ENCODE measurements at places on chromosomes 3 and 15.

DNA sequence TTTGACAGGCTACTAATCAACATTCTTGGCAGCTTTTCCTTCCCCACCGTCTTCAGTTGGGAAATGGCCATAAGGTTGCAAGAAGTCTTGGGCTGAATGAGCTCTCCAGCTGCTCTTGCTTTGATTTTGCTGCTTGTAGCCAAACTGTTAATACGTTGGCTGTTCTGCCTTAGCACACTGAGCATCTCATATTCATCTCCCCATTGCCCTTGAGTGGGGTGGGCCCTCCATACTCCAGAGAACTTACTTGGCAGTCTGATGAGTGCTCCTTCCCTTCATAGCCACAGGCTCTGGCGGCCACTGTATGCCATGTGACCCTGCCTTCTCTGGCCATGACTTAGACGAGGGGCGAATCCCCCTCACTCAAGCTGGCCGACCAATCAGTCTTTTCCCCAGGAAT, 25.8 kb upstream of the PAQR5 start:
- DNase-seq = no peak

DNA sequence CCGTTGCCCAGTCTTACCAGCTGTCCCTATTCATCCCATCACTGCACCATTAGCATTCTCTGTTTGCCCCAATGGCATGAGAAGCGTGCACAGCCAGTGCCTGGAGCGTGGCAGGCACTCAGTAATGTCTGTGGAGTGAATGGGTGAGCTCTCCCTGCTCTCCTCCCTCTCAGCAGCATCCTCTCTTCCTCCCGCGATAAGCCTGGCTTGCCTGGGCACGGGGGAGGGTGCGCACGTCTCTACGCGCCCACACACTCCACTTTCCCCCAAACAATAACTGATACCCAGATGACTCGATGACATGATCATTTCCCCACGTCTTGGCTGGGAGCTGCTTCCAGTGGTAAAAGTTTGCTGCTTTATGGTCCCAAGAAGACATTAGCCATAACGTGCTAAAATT, 81.8 kb upstream of the LINGO1 start:
- DNase-seq = no peak

DNA sequence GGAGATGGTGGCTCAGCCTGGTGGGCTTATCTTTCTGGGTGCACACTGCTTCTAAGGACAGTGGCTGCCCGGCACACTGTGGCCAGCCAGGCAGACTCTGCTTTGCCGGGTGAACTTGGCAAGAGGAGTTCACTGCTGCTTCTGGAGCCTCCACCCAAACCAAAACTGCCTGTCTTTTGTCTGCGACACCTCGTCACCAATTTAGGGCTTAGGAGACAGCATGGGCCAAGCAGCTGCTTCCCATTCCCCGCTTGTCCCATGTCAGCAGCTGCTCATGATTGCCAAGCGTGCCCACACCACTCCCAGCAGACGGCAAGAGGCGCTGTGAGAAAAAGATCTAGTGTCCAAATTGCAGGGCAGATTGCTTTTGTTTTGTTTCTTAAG, 57.3 kb downstream of the LSM3 start:
- DNase-seq = no peak

- no peak for DNase-seq
These were observed 438.2 kb upstream of the PROK2 start for GRCh38 chr3:72223116-72223515.

DNA sequence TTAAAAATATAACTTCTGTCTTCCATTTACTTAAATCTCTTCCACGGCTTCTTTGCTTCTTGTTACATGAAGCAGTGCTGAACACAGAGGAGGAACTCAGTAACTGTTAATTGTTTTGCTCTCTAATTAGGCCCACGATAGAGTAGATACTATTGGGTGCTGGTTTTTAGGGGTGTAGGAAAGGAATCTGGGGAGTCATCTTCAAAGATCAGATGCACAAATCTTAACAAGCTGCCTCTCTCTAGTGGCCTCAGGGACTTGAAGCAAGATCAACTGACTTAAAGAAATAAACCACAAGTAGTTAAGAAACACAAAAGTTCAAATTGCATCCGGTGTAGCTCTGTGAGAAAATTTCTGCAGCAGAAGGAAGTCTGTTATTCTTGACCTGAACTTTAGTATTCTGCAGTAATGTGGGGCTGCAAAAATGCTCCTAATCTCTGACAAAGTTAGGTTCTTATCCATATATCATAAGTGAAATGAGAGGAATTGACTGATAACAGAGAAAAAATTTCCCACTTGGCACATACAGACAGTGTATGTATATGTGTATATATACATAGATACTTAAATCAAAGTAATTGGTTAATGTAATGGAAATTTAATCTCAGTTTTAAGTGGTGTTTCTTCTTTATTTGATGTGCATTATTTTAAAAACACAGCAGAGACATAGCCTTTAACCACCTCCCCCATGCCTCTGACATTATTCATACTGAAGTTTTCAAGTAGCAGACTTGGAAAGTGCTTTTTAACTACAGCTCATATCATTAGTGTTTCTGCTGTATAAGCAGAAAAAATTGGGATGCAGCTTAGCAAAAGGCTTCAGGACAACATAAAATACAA, 51.8 kb downstream of the CHST2 start:
- no peak for DNase-seq

GRCh38 chr15:77620960-77621647, 11.6 kb downstream of the LINGO1 start:
- no peak for DNase-seq

- no peak for DNase-seq
These were observed 13.0 kb upstream of the CTXND1 start for GRCh38 chr15:80265021-80265420.

DNA sequence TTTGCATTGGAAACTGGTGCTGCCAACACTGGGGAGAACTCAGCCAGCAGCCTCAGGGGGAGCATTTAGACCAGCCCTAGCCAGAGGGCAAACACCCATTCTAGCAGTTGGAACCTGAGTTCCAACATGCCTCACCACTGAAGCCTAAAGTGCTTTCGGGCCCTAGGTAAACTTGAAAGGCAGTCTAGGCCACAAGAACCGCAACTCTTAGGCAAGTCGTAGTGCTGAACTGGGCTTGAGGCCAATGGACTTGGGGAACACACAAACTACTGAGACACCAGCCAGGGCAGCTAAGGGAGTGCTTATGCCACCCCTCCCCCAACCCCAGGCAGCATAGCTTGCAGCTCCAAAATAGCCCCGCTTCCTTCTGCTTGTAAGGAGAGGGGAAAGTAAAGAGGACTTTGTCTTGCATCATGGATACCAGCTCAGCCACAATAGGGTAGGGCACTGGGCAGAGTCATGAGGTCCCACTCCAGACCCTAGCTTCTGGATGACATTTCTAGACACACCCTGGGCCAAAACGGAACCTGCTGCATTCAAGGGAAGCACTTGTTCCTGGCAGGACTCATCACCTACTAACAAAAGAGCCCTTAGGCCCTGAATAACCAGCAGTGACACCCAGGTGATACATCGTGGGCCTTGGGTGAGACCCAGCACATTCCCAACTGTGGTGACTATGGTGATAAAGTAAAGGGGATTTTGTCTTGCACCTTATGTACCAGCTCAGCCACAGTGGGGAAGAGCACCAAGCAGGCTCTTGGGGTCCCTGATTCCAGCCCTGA, 37.3 kb upstream of the TEX9 start:
- no peak for DNase-seq

- no peak for DNase-seq
These were observed 13.5 kb downstream of the TIGIT start for GRCh38 chr3:114307222-114307830.

DNA sequence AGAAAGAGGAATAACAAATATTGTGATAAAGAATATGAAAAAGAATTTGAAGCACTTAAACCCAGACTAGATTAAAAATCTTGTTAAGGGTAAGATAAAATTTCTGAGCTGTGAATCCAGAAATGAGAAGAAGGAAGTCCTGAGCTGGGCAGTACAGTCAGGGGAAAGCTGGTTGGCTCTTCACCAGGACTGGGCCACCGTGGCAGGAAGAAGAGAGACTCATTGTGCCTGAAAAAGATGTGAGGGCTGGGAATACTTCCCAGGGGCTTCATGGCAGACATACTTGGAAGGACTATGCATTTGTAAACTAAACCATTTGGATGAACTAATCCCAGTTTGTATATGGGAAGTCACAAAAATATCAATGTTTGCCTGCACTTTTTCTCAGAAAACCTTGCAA, 28.5 kb upstream of the MYO5C start:
- DNase-seq = no peak

GRCh38 chr3:133548090-133548489, 25.4 kb upstream of the CDV3 start:
- DNase-seq = no peak

DNA sequence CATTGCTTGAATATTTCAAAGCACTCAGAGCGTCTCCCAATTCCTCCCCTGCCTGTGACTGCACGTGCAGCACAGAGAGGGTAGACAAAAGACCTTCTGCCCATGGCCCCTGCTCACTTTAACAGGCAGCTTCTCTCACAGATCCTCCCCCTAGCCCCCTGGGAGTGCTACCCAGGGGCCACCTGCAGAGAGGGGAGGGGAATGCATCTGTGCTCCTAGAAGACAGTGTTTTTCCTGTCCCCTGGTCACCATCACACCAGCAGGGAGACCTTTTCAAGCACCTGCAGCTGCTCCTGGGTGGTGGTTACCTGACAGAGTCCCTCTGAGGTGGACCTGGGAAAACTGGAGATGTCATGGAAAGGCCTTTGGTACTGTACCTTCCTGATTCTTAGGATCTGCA, 56.7 kb upstream of the PRR23C start:
- no peak for DNase-seq

GRCh38 chr3:28841441-28841840, 439.4 kb upstream of the RBMS3 start:
- DNase-seq = no peak

DNA sequence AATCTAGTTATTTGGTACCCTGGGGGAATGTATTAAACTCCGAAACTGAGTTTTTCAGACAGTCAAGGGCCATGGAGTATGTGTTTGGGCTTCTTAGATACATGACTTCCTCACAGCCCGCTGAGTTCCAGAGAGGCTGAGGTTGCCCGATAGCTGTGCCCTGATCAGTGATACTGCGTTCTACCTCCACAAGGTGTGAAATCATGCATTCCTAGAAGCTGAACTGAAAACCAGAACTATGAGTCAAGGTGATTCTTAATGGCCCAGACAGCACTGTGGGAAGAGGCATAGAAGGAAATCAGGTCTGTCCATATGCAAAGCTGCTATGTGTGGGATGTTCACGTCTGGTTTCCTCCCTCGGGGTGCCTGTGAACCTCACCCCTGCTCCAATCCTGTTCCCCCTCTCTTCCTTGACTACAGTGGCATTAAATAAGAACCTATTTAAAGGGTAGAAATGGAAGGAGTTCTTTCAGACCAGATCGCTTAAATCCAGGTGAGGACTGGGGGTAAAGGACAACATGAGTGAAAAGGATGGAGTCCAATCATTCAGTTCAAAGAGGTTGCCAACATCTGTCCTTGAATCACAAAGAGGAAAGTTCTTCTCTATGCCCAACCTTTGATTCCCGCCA, 74.3 kb downstream of the MYO1E start:
- DNase-seq = no peak

- DNase-seq = no peak
These were observed 8.6 kb upstream of the SST start for GRCh38 chr3:187678726-187679268.

DNA sequence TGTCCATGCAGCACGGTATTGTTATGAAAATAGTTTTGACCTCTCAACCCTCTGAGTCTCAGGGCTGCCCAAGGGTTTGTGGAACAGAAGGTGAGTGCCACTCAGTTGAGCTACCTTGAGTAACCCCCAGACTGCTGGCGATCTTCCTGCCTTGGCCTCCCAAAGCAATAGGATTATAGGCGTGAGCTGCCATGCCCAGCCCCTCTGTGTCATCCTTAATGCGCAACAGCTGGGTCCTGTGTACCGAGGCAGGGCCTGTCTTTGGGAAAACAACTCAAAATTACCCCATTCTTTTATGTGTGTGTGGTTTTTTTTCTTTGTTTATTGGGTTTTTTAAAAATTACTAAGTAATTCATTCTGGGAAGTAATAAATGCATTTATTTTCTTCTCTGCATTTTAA, 78.3 kb upstream of the TPM1 start:
- no peak for DNase-seq

GRCh38 chr3:13325892-13326443, 94.2 kb downstream of the NUP210 start:
- DNase-seq = no peak

Measured in stimulated activated naive CD4-positive, alpha-beta T cell (primary cell).